ENCODE measurements at places on chromosomes 11 and 22.

DNA sequence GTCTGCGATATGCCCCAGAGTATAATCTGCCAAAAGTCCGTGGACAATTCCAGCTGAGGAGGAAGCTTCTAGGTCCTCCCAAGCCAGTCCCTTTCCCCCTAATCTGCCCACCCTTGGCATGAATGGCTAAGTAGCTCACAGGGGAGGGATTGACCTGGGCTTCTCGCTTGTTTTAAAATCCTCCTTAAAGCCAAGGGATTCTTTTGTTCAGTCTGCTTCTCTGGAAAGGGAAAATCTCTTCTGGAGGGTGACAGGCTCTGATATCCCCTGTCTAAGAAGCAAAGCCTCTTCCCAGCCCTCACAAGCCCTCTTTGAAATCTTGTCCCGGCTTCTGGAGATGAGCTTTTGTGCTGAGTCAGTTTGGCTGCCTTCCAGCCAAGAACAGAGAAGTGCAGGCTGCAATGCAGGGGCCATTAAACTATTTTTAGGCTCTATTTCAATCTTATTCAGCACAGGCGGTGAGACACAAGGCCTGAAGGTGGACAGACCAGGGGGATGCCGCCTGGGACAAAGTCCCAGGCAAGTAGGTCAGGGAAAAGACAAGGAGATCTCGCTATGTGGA, 23.9 kb downstream of the NEFH start:
- DNase-seq, result peak; percentile 34

DNA sequence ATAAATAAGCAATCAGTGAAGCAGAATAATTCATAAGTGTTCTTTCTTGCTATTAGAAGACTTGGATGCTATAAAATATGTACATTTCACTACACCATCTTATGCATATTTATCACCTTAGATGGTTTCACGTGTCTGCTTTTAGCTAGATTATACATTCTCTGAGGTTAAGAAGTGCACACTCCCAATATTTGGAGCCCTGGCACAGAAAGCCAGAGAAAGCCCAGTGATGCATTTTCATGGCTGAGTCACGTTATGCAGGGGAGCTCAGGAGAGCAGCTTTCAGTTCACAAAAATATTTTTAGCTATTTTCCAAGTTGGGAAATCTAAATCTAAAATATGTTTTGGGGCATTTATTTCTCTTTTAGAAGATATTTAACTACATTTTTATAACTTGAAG, 5.1 kb upstream of the TP53AIP1 start:
- no peak for DNase-seq

DNA sequence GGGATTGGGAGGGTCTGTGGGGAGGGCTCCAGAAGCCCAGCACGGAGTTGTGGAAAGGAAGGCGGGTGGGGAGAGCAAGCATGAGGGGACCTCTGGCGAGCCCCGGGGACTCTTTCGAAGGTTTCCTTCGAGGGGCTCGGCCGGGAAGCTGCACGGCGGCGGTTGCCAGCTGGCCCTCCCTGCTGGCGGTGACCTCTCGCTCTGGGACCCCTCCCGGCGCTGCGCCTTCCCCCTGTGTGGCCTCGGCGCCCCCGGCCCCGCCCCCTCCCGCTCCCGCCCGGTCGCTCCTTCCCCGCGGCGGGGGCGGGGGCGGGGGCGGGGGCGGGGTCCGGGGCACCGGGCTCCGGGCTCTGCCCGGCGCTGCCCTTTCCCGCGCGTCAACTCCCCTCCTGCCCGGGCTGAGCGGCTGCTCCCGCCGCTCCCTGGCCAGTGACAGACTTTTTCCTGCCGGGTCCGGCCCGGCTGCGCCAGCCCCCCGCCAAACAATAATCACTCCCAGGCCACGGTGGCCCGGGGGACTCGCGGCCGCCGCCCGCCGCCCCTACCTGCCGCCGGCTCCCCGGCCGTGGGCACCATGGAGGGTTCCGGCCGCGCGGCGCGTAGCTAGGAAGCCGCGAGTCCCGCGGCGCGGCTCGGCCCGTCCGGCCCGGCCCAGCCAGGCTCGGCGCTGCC, 941 bp downstream of the CLCF1 start:
- no peak for DNase-seq

- no peak for DNase-seq
These were observed 5.0 kb upstream of the APOBEC3A start for GRCh38 chr22:38952281-38952993.

DNA sequence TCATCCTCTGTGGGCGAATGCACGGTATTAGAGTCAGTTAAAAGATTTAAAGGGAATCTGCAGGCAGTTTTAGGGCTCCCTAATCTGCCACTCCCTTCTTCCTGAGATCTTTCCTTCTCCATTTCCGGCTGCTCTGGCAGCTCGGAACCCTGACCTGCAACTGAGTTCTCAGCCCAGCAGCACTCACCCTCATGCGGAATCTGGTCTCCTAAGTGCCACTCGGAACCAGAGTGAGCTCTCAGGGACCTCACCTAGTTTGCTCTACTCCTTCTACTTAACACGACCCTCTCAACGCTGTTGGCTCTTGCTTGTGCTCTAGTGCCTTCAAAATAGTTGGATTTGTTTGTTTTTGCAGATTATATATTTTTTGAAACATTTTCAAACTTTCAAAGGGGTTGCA, 19.3 kb upstream of the IL10RA start:
- DNase-seq, result no peak

GRCh38 chr11:1219834-1220815, 2.7 kb upstream of the MUC5B start:
- DNase-seq, result no peak

DNA sequence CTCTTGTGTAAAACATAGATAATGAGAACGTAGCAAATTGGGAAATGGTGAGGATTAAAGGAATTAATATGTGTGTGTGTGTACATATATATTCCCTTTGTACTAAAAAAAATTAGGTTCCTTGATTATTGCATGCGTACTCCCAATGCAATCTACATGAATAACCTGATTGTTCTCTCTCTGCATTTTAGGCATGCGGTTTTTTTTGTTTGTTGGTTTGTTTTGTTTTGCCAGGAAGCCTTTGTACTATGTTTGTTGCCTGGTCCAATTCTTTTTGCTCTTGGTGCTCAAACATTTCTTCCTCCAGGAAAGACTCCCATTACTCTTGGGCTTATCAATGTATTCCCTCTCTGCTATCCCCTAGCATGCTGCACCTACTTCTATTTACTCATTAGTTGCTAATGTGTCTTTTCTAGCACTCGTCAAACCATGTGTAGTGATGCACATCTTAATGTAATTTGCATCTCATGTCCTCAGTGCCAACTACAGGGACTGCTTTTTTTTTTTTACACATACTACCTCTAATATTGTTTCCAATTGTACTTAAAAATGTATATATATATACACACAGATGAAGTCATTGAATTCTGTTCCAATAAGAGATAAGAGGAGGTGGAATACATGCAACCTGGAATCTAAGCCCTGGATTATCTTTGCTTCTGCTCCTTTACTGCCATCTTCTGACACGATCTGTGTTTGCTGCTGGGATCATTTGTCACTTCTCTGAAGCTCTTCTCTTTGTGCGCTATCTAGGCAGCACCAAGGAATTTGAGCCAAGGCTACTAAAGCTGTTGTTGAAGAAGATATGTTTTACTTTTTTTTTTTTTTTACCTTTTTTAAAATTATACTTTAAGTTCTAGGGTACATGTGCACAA, 197.2 kb upstream of the ANO3 start:
- DNase-seq, result peak; percentile 4
